ENCODE measurements at places on chromosomes 4 and X.

DNA sequence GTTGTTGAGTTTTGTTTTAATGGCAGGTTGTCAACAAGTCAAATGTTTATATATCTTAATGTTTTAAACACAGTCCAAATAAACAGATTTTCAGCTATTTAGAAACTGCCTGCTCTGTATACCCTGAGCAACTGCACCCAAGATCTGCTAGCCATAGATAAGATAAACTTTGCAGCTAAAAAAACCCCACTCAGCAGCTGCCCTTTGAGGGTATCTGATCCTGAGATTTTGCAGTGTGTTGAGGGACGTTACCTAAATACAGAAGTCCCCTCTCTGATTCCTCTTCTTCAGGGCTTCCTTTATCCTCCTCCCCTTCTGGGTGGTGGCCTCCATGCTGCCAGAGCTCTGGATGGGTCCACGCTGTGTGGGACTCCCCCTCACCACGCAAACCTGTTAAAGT lies 11.0 kb upstream of the FGG start:
- no peak for DNase-seq

GRCh38 chrX:97175147-97175546 lies 291.4 kb downstream of the RPA4 start:
- DNase-seq, result no peak

- no peak for DNase-seq
These were observed 4.3 kb upstream of the FGG start for GRCh38 chr4:154616731-154617130.

GRCh38 chrX:45540181-45540580 lies 339.5 kb upstream of the DIPK2B start:
- DNase-seq, result no peak

- no peak for DNase-seq
These were observed 295.8 kb downstream of the MAGEB5 start for GRCh38 chrX:26511589-26512363.

DNA sequence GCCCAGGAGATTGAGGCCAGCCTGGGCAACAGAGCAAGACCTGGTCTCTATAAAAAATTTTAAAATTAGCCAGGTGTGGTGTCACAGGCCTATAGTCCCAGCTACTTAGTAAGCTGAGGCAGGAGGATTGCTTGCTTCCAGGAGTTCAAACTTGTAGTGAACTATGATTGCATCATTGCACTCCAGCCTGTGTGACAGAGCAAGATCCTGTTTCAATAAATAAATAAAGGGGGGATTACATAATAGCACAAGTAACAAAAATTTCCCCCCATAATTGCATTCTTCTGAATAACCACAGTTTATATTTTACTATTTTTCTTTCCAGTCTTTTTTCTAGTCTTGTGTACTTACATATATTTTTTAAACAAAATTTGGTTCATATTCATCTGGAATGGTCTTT lies 135.6 kb downstream of the CHIC2 start:
- DNase-seq, result no peak

DNA sequence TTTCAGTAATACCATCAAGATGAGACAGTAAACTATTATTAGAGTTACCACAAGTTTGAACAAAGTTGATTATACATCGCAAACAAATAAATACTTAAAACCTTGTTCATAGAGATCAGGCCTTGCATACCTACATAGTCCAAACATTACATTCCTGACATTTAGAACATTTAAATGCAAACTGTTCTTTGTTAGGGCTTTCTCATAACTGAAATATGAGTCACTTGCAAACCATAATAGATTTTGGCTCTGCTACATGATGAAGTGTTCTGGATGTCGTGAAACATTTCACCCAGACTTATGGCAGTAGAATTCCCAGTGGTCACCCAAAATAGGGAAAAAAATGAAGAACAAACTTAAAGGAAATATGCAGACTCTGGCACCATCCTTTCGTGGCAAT lies 75.0 kb downstream of the FAT4 start:
- no peak for DNase-seq

GRCh38 chrX:68894142-68894512 lies 65.3 kb downstream of the EFNB1 start:
- DNase-seq, result no peak

DNA sequence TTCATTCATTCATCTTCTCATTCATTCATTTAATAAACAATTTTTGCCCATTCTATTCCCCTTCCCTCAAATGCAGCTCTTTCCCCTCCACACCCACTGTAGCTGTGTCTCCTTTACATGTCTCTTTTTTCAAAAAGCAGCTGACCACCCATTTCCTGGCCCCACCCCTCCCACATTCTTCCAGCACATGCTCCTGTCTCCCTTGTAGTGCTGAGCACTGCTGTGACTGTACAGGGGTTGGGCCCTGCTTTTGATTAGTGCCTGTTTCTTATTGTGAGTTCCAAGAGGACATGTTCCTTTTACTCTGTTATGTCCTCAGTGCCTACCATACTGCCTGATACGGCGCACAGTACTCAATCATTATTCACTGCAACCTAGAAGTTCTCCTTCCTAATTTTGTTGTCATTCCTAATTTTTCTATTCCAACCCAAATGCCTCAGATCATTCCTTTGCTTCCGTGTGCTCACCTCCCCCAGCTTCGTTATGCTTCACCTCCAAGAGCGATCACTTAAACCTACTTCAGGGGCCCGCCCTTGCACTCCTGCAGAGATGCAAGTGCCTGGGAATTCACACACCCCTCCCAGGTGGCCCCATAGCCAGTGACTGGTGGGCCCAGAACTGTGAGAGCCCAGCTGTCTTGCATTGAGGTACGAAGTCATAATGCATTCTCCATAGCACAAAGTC lies 152.2 kb downstream of the STK32B start:
- DNase-seq, result no peak

Measured in type B pancreatic cell (in vitro differentiated cells).